ENCODE measurements at places on chromosomes 3 and 15. TPM values are rescaled to one million over a fixed set of nuclear protein-coding genes. Genes with fewer than 3 reads are reported as not detected.

DNA sequence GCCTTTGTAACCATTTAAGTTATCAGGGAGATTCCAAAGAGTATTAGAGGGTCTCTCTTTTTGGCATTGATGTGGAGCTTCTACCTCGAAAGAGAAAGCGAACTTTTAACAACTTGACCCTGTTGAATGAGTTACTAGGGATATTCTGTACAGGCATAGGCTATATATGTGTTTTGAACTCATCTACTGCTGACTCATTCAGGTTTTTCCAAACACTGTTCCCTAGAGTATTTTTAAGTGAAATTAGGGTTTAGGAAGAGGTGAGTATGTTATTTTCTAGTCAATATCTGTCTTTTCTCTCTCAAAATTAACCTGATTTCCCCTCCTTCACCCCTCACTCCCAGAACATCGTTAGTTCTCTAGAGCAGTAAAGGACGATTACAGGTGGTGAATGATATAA, 228.1 kb upstream of the C2CD4B start:
- no peak overlapping the region for H3K27ac ChIP-seq
- no peaks in the 10 kb centered on the region for H3K36me3 ChIP-seq
- H3K4me1 ChIP-seq, result peaks cover 16% of the 10 kb centered on the region
- no peak for DNase-seq
- no peaks in the 10 kb centered on the region for H3K27me3 ChIP-seq

DNA sequence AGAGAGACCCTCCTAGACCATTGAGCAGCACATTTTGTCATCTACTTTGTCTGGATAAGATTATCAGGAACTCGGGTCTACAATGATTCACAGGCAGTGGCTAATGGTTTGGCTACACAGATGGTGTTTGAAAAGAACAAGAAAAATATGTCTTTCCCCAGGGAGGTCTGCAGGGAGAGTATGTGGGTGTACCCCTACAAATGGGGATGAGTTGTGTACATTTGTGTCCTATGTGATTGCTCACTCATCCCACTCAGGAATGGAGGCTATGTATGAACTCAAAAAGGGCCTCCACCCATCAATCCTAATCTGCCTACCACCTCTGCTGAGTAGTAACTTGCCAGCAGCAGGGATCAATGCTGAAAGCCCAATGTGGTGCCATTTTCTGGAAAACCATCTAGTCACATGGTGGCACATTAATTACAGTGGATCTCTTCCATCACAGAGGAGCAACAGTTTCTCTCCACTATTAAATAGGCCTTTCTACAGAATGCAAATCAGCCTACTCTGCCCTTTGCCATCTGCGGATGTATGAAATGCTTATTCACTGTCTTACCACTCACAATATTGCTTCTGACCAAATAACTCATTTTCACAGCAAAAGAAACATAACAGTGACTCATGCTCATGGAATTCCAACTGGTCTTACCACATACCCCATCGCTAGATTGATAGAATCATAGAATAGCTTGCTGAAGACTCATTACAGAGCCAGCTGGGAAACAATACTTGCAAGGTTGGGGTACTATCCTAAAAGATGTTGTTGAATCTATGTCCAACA, 48.3 kb upstream of the TRIM42 start:
- H3K36me3 ChIP-seq, result no peaks in the 10 kb centered on the region
- H3K27me3 ChIP-seq, result no peaks in the 10 kb centered on the region
- no peak overlapping the region for H3K27ac ChIP-seq
- no peak overlapping the region for H3K4me3 ChIP-seq
- H3K4me1 ChIP-seq, result no peaks in the 10 kb centered on the region
- DNase-seq, result no peak

- H3K27ac ChIP-seq, result no peak overlapping the region
- no peaks in the 10 kb centered on the region for H3K4me1 ChIP-seq
- H3K4me3 ChIP-seq, result no peak overlapping the region
- DNase-seq, result no peak
- H3K27me3 ChIP-seq, result no peaks in the 10 kb centered on the region
Measured at GRCh38 chr15:88841236-88841635, 38.0 kb downstream of the ACAN start.

GRCh38 chr3:169394316-169394715, 269.2 kb downstream of the MECOM start:
- H3K4me1 ChIP-seq, result peaks cover 18% of the 10 kb centered on the region
- H3K27ac ChIP-seq, result no peak overlapping the region
- no peaks in the 10 kb centered on the region for H3K27me3 ChIP-seq

HCLS1 gene
- 17.1 TPM for total RNA-seq

EXD1 gene
- not detected for total RNA-seq

CCDC191 gene
- 5.4 TPM for total RNA-seq

CFAP20DC gene
- total RNA-seq, result 0.33 TPM

CFAP100 gene
- total RNA-seq, result not detected

Data from body of pancreas (tissue), 4 donors.